ENCODE measurements at places on chromosomes 6 and 20.

- DNase-seq = no peak
Measured at GRCh38 chr20:47228654-47229053, 127.8 kb downstream of the ZMYND8 start.

GRCh38 chr6:4374216-4374615 lies 238.8 kb upstream of the ECI2 start:
- no peak for DNase-seq

- no peak for DNase-seq
Measured at GRCh38 chr6:42128460-42129359, 13.7 kb downstream of the C6orf132 start.

- DNase-seq = no peak
Measured at GRCh38 chr6:35259948-35260590, 534 bp downstream of the ZNF76 start.

DNA sequence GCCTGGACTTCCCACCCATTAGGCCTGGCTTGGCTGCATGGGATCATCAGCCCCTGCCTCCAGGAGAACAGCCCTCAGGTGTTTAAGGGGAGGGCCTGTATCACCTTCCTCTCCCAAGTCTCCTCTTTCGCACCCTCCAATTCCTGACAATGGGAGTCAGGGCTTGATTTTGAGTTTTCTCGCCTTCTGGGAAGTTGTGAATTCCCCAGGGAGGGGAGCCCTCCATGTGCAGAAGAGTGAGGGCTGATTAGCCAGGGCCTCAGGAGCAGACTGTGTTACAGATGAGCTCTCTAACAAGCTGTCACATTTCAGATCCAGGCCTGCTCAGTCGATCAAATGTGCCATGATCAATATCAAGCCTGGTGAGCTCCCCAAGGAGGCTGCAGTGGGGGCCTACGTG lies 42.4 kb downstream of the CNBD2 start:
- DNase-seq = no peak

- DNase-seq = no peak
Measured at GRCh38 chr6:38554014-38554413, 85.7 kb downstream of the BTBD9 start.

- DNase-seq = no peak
Measured at GRCh38 chr20:46682063-46682821, 7.0 kb downstream of the TP53RK start.
